ENCODE measurements at places on chromosomes 12 and 14.

GRCh38 chr12:108563136-108563803, 874 bp downstream of the ISCU start:
- DNase-seq, result peak; percentile 77

DNA sequence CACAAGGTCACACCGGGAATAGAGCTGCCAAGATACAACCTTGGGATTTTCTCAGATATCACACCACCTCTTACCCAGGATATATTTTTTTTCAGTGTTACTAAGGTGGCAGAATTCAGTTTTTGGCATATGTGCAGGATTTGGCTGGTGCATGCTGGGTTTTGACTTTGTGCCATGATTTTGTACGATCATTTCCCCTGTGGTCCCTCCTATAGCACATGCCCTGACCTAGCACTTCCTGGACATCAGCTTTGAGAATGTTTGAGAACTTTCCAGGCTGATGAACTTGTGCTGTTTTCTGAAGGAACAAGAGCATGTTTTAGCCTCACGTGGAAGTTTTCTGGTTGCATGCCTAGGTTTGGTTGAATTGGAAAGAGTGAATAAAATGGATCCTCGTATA, 11.0 kb upstream of the TBPL2 start:
- no peak for DNase-seq

DNA sequence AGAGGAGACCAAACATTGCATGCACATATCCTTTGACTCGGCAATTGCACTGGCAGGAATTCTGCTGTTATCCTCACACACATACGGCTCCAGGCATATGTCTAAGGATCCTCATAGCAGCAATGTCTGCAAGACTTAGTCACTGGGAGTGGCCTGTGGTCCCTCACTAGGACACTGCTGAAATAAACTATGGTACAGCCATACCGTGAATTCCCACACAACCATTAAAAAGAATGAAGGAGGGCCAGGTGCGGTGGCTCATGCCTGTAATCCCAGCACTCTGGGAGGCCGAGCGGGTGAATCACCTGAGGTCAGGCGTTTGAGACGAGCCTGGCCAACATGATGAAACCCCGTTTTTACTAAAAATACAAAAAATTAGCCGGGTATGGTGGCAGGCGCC, 105.1 kb downstream of the ZFP36L1 start:
- no peak for DNase-seq

GRCh38 chr14:100867631-100868315, 35.7 kb downstream of the RTL1 start:
- DNase-seq, result no peak

DNA sequence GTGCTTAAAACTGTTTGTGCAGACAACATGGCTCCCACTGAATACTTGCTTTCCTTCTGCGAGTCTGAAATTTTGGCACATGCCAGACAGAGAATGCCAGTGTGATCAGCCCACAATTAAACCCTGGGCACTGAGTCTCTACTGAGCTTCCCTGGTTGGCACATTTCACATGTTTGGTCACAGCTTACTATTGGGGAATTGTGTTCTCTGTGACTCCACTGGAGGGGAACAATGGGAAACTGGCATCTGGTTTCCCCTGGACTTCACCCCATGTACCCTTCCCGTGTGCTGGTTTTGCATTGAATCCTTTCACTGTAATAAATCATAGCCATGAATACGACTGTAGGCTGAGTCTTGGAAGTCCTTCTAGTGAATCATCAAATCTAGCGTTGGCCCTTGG, 64.9 kb downstream of the EFCAB11 start:
- DNase-seq, result no peak

DNA sequence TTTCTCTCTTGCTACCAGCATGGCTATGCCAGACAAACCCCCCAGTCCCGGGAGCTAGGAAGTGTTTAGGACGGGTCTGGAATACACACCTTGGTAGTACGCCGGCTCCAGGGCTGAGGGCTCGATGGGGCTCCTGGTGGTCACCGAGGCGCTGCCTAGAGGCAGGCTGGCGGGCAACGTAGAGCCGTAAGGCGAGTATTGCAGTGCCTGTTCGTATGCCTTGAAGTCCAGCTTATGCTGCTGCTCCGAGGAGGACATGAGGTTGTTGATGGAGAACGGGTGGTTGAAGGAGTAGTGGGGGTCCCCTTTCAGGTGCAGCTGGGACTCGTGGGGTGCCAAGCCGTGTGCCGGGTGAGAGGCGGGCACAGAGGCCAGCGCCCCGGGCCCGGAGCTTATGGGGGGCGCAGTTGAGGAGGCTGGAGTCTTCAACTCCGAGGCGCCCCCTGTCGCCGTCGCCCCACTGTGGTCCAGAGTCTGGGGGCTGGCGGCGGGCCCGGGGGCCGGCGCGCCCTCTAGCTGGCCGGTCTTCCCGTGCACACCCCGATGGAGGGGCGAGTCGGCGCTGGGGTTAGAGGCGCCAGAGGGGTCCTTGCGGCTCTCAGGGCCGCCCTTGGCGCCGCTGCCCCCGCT, 3.6 kb downstream of the FOXA1 start:
- DNase-seq, result no peak

DNA sequence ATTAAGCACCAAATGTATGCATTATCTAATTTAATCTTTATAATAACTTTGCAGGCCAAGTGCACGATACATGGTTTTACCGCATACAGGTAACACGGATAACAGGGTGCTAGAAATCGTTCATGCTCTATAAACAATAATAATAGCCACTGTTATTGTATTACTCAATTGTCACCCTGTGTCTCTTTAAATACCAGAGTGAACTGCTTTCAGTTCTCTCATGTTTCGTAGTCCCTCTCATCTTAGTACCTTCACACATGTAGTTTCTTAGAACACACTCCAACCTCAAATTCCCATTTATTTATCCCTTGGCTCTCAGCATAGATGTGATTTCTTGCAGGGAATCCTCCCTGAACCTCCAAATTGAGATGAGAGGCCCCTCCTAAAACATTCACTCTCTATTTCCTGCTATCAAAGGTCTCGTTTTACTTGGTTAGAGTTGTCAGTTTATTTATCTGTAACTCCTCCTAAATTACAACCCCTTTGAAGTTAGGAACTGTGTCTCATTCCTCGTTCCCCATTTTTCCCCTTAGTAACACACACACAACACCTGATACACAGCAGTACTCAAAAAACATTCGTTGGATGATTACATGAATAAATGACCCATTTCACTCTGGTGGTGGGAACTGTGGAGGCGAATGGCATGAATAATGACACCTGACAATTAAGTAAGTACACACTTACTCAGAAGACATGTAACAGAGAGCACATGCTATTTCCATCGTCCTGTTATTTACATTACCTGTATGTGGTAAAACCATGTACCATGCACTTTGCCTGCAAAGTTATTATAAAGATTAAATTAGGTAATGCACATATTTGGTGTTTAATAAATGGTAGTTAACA, 134.6 kb downstream of the BTG1 start:
- DNase-seq, result no peak

GRCh38 chr12:126483145-126484068, 1418.2 kb downstream of the AACS start:
- DNase-seq, result no peak

DNA sequence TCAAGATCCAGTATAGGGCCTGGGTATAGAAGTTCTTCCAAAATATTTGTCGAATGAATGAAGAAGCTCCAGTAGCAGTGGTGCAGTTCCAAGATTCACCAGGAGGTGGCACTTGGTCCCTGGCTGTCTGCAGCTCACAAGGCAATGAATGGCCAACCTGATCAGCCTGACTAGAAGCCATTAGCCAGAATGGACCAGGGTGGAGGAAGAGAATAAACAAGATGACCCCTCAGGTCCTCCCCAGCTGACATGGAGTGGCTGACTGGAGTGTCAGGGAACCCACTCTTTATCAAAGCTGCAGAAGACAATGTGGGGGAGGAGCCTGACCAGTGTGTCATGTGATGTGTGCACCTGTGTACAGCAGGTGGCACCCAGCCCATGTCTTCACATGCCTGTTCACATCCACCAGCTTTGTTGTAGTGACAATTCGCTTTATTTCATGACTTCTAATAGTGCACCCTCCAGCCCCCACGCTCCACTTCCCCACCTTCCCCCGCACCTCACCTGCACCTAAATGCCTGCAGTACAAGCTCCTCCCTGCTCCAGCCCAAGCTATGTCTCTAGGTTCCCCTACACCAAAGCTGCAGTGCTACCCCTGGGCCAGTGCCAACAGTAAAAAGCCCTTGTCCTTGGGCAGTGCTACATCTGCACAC, 3.0 kb downstream of the LTBP2 start:
- DNase-seq, result peak; percentile 58

DNA sequence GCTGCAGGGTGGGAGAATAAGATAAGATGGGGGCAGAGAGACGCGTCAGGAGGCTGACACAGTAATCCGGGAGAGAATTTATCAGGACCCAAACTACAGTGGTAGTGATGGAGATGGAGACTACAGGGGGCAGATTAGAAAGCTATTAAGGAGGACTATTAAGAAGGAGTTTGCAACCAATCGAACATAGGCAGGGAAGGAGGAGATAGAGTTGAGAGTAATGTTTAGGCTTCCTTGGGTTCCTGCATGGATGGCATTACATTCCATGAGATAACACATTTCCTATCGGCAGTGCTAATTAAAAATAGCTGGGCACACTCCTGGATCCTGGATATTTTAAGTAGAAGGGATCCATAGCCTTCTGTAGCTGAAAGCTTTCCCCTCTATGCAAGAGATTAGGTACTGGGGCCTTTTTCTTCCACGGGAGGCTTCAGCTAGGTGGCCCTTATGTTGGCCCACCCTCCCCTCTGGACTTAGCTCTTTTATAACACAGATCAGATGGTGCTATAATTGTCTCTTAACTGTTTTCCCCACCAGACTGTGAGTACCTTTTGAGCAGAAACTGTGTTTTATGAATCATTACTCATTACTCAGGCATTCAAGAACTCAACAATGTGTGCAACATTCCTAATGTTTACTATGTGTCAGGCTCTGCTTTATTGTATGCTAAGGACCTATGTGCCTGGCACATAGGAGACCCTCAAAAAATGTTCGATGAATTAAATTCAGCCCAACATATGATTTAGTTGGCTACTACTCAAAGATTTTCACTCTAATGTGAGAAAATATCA, 113.0 kb downstream of the RMST start:
- no peak for DNase-seq

DNA sequence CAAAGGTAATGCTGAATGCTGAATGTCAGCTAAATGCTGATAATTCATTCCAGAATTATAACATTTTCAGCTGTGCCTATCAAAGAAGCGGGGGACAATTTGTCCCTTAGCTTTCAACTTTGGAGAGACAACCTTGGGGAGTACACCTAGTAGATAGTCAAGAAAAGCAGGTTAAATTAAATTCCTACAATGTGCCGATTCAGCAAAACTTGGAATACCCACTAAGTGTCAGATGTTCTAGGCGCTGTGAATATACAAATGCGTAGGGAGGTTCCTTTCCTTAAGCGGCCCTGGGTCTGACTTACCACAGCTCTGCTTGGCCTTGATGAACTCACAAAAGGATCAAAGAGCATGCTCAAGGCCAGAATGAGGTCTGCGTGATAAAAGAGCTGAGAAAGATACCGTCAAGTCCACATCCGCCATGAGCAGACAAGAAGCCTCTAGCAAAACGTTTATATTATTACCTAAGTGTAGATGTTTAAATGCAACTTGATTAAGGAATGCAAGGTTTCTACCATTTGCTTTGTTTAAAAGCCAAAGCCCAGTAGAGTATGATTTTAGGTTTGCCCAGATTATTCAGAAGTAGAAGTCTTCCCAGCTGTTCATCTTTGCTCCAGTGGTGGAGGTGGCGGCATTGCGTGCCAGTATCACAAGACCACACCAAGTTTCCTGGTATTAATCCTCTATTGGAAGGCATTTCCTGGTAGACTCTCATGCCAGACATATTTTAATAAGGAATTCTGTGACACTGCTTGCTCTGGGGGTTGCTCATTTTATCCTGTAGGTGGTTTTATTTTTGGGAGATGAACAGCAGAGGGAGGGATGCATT, 368.6 kb downstream of the DPF3 start:
- no peak for DNase-seq

DNA sequence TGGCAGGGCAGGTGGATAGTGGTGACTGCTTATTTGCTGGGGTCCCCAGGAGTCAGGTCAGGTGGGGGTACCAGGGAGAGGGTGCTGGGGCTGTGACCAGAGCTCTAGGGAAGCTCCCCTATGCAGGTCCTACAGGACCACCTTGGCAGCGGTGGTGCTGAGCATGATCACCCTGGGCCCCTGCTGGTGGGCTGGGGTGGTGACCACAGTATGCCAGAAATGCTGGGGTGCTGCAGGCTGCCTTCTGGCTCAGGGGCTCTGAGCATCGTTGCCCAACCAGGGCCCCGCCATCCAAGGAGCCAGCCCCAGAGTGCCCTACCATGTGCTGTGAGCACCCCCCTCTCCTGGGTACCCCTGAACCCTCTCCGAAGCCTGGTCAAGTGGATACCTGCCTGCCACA, 17.5 kb upstream of the NUDT14 start:
- DNase-seq, result no peak

DNA sequence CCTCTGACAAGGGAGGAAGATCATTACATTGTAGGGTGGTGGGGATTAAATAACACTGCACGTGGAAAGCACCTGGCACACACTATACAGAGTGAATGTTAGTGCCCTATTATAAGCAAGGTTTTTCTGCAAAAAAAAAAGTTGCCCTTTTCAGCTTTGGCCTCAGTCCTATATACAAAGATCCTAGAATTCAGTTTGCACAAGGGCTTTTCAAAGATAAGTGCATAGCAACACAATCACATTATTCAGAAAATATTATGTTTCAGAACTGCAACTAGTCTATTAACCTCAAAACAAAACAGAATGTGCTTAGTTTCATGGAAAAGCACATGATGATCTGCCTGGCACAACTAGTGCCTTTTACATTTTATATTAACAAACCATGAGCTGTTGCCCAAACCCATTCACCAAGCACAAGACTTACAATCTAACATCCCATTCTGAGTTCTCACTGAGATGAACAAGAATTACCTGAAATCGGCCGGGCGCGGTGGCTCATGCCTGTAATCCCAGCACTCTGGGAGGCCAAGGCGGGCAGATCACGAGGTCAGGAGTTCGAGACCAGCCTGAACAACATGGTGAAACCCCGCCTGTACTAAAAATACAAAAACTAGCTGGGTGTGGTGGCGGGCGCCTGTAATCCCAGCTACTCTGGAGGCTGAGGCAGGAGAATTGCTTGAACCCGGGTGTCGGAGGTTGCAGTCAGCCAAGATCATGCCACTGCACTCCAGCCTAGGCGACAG, 1.8 kb downstream of the TM7SF3 start:
- no peak for DNase-seq

GRCh38 chr12:107788281-107788680, 13.8 kb downstream of the ASCL4 start:
- no peak for DNase-seq

DNA sequence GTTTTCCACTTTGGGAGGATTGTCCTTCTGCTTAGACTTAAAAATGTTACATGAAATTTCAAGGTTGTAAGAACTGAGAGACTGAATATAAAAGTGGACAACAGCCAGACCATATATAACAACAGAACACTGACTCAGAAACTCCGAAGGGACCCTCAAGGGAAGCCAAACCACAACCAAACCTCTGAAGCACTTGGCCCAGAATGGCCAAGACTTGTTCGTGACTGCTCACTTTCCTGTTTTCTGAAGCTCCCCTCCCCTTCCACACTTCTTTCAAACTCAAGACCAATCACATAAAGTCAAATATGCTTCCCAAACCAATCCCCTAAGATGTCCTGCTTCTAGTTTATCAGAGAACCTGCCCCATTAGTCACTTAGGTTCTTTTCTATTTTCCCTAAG, 13.7 kb downstream of the OR6J1 start:
- no peak for DNase-seq

Data from stimulated activated CD8-positive, alpha-beta memory T cell treated with anti-CD3 and anti-CD28 coated beads, Interleukin-4, amount 100 ng/mL, for 4 hours (primary cell).